ENCODE measurements at places on chromosomes 2 and 18. TPM values are rescaled to one million over a fixed set of nuclear protein-coding genes. Genes with fewer than 3 reads are reported as not detected.

GRCh38 chr18:2510416-2510815 is 60.9 kb downstream of the METTL4 start:
- no peak overlapping the region for H3K27ac ChIP-seq
- no peaks in the 10 kb centered on the region for H3K36me3 ChIP-seq
- DNase-seq = no peak
- no peaks in the 10 kb centered on the region for H3K27me3 ChIP-seq
- no peak overlapping the region for H3K4me3 ChIP-seq
- no peaks in the 10 kb centered on the region for H3K4me1 ChIP-seq

DNA sequence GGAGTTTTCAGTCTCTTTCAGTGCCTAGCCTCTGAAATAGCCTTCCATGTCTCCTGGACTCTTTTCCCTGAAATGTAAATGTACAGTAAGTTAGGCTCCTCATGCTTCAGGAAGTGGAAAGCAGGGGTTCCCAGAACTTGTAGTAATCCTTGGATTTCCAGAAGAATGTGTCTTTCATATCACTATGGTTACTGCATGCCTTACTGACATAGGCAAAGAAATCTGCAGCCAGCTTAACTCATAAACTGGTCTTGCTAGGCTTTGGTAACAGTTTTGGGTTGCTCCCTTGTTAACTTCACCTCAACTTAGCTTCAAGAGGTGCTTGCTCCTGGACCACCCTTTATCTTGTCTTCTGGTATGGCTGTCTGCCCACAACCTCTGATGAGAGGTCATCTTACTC is 686.8 kb upstream of the DDX18 start:
- DNase-seq = no peak
- H3K4me3 ChIP-seq = no peak overlapping the region
- no peaks in the 10 kb centered on the region for H3K4me1 ChIP-seq

GRCh38 chr2:41694536-41695049 is 353.2 kb upstream of the PKDCC start:
- no peak overlapping the region for H3K27ac ChIP-seq
- H3K4me1 ChIP-seq = no peaks in the 10 kb centered on the region
- DNase-seq = no peak
- no peaks in the 10 kb centered on the region for H3K36me3 ChIP-seq
- no peaks in the 10 kb centered on the region for H3K27me3 ChIP-seq

GRCh38 chr2:68723181-68723580 is 11.4 kb upstream of the ARHGAP25 start:
- H3K27ac ChIP-seq = no peak overlapping the region
- H3K27me3 ChIP-seq = no peaks in the 10 kb centered on the region
- no peak overlapping the region for H3K4me3 ChIP-seq

- no peak overlapping the region for H3K4me3 ChIP-seq
- DNase-seq = no peak
- H3K4me1 ChIP-seq = no peaks in the 10 kb centered on the region
- no peaks in the 10 kb centered on the region for H3K36me3 ChIP-seq
- H3K27ac ChIP-seq = no peak overlapping the region
Measured at GRCh38 chr2:80231421-80231820, 73.1 kb downstream of the LRRTM1 start.

- no peak overlapping the region for H3K27ac ChIP-seq
- H3K27me3 ChIP-seq = no peaks in the 10 kb centered on the region
- H3K36me3 ChIP-seq = no peaks in the 10 kb centered on the region
- DNase-seq = no peak
- H3K4me1 ChIP-seq = no peaks in the 10 kb centered on the region
Measured at GRCh38 chr2:11014026-11014425, 102.3 kb downstream of the KCNF1 start.

- no peaks in the 10 kb centered on the region for H3K36me3 ChIP-seq
- H3K27me3 ChIP-seq = no peaks in the 10 kb centered on the region
- H3K27ac ChIP-seq = no peak overlapping the region
Measured at GRCh38 chr18:34862561-34862960, 152.5 kb downstream of the DTNA start.

- H3K4me3 ChIP-seq = peak overlapping the region; percentile 2
- H3K27ac ChIP-seq = no peak overlapping the region
- DNase-seq = no peak
- no peaks in the 10 kb centered on the region for H3K4me1 ChIP-seq
- H3K27me3 ChIP-seq = no peaks in the 10 kb centered on the region
Measured at GRCh38 chr2:138087751-138088593, 123.7 kb downstream of the HNMT start.

DNA sequence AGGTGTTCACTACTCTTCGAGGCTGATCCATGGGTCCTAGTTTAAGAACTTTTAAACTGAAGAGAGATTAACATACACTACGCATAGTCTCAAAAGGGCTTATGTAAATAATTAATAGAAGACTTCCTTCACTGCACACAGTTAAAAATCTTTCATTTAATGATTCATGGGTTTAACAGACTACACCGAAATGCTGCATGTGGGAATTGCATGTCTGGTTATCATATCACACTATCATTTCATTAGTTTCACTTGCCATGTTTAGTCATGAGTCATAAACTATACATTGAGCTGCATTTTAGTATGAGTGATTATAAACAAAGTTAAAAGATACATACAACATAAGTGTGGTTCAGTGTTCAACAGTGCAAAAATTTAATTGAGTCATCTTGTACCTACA is 31.2 kb downstream of the GLS start:
- no peaks in the 10 kb centered on the region for H3K4me1 ChIP-seq
- H3K36me3 ChIP-seq = no peaks in the 10 kb centered on the region
- no peaks in the 10 kb centered on the region for H3K27me3 ChIP-seq

DNA sequence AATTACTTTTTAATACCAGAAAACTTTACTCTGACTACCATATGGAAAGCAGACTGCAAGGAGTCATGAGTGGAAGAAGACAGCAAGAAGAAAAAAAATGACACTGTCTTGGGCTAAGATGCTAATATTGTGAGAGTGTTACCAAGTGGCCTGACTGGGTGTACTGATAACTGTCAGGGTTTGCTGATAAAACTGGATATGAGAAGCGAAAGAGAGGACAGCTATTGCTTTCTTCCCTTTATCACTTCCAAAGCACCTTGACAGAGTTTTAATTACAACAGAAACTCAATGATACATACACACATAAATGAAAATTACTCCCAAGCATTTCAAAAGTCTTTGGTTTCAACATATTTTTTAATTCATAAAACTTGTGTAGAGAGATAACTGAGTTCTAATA is 368.5 kb downstream of the ZEB2 start:
- no peak for DNase-seq
- H3K4me3 ChIP-seq = no peak overlapping the region
- no peaks in the 10 kb centered on the region for H3K27me3 ChIP-seq
- H3K27ac ChIP-seq = no peak overlapping the region
- no peaks in the 10 kb centered on the region for H3K36me3 ChIP-seq

- DNase-seq = no peak
- H3K27me3 ChIP-seq = no peaks in the 10 kb centered on the region
- H3K4me3 ChIP-seq = no peak overlapping the region
- no peaks in the 10 kb centered on the region for H3K36me3 ChIP-seq
- H3K4me1 ChIP-seq = no peaks in the 10 kb centered on the region
Measured at GRCh38 chr2:44679990-44680389, 261.5 kb upstream of the SIX3 start.

GRCh38 chr18:32566960-32567359 is 96.3 kb upstream of the GAREM1 start:
- H3K27ac ChIP-seq = no peak overlapping the region
- H3K4me1 ChIP-seq = no peaks in the 10 kb centered on the region
- no peaks in the 10 kb centered on the region for H3K36me3 ChIP-seq
- H3K27me3 ChIP-seq = no peaks in the 10 kb centered on the region

- no peak for DNase-seq
- H3K27ac ChIP-seq = peak overlapping the region; percentile 96
- H3K36me3 ChIP-seq = no peaks in the 10 kb centered on the region
- H3K4me3 ChIP-seq = peak overlapping the region; percentile 94
- no peaks in the 10 kb centered on the region for H3K27me3 ChIP-seq
Measured at GRCh38 chr2:86193901-86194567, 1.2 kb downstream of the IMMT start.

GRCh38 chr2:18514526-18515461 is 45.7 kb downstream of the RDH14 start:
- H3K27ac ChIP-seq = no peak overlapping the region
- DNase-seq = no peak
- H3K4me3 ChIP-seq = no peak overlapping the region
- no peaks in the 10 kb centered on the region for H3K4me1 ChIP-seq

DNA sequence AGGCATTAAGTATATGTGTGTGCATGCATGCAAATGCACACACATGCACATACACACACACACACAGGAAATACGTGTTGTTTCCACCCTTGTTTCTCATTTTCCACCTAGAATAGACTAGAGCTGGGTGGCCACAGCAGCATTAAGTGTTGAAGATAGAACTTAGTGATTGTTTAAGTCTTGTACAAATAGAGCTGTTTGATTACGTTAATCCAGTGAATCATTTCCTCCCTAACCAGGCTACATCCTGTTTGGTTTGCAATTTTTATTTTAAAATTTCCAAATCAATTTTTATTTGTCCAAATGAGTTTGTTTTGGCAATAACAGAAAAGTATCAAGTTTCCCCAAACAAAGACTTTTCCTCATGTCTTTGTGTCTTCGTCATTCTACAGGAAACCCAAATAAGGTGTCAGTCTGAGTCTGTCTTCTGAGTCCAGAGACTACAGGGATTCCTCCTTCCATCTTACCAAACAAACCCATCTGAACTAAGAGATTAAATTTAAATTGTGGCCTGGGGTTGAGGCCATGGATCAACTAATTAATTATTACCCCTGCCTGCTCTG is 74.6 kb upstream of the GALNT5 start:
- H3K4me3 ChIP-seq = no peak overlapping the region
- no peaks in the 10 kb centered on the region for H3K36me3 ChIP-seq
- H3K27me3 ChIP-seq = no peaks in the 10 kb centered on the region
- peak overlapping the region; percentile 46 for H3K27ac ChIP-seq
- no peak for DNase-seq

- DNase-seq = no peak
- H3K4me1 ChIP-seq = no peaks in the 10 kb centered on the region
- no peak overlapping the region for H3K27ac ChIP-seq
- H3K27me3 ChIP-seq = no peaks in the 10 kb centered on the region
- H3K36me3 ChIP-seq = no peaks in the 10 kb centered on the region
- H3K4me3 ChIP-seq = no peak overlapping the region
Measured at GRCh38 chr2:45096996-45097395, 87.7 kb upstream of the SIX2 start.

GRCh38 chr2:141311430-141311829 is 819.4 kb downstream of the LRP1B start:
- no peak for DNase-seq
- no peaks in the 10 kb centered on the region for H3K4me1 ChIP-seq
- no peaks in the 10 kb centered on the region for H3K36me3 ChIP-seq
- no peak overlapping the region for H3K4me3 ChIP-seq

- no peak overlapping the region for H3K4me3 ChIP-seq
- H3K36me3 ChIP-seq = no peaks in the 10 kb centered on the region
- no peak overlapping the region for H3K27ac ChIP-seq
- no peaks in the 10 kb centered on the region for H3K4me1 ChIP-seq
- no peak for DNase-seq
Measured at GRCh38 chr18:60069145-60069544, 169.3 kb downstream of the PMAIP1 start.

DNA sequence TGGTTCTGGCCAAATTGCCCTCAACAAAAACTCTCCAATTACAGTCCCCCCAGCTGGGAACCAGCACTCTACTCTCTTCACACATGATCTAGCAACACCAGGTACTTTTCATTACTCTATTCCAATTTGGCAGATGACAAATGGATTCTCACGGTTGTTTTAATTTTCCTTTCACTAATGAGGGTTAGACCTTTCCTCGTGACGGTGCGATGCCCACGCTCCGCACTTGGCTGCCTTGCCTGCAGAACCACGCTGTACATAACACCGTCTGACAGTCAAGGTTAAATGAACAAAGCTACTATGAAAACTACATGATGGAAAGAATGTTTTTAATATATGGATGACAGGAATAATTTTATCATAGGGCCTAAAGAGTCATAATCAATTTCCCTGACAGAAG is 141.5 kb downstream of the FBXO15 start:
- H3K4me1 ChIP-seq = no peaks in the 10 kb centered on the region
- no peaks in the 10 kb centered on the region for H3K36me3 ChIP-seq
- H3K4me3 ChIP-seq = no peak overlapping the region
- H3K27me3 ChIP-seq = no peaks in the 10 kb centered on the region

- no peak overlapping the region for H3K4me3 ChIP-seq
- H3K36me3 ChIP-seq = no peaks in the 10 kb centered on the region
- no peaks in the 10 kb centered on the region for H3K4me1 ChIP-seq
- no peaks in the 10 kb centered on the region for H3K27me3 ChIP-seq
- H3K27ac ChIP-seq = no peak overlapping the region
- DNase-seq = no peak
Measured at GRCh38 chr18:43526426-43527145, 249.3 kb upstream of the SYT4 start.

DNA sequence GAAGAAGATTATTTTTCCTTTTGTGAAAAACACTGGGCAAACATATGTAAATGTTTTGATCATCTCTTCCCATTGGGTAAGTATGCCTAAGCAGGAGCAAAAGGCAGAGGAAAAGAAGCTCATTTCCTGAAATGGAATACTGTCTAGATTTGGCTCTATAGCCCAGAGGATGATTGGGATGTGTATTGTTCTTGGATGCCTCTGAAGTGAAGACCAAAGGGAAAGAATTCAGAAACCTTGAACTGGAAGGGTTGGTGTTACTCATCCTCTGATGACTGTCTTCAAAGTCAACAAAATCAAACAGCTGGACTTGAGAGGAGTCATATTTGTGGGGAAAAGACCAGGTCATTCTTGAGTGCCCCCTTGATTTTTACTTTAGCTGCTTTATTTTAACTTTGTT is 112.6 kb upstream of the NT5C1B start:
- no peak overlapping the region for H3K4me3 ChIP-seq
- H3K36me3 ChIP-seq = no peaks in the 10 kb centered on the region
- no peak for DNase-seq
- H3K4me1 ChIP-seq = no peaks in the 10 kb centered on the region

DNA sequence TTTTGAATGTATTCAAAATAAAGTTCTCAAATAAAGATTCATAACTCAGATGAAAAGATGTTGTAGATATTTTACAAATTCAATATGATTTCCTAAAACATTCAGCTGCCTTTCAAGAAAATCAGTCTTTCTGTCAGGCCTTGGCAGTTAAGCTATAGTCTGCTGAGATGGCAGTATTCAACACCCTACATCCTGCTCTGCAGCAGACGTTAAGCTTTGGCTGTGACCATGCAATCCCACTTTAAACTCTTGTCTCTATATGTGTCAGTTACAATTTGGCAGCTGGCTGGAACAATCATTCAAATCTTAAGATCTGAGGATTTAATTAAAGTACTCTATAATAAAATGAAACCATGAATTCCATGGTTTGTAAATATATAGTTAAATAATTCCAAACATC is 567.3 kb upstream of the ZNF804A start:
- H3K27ac ChIP-seq = no peak overlapping the region
- H3K36me3 ChIP-seq = no peaks in the 10 kb centered on the region
- H3K27me3 ChIP-seq = no peaks in the 10 kb centered on the region
- no peak for DNase-seq

GRCh38 chr2:23518481-23519333 is 133.7 kb downstream of the KLHL29 start:
- no peaks in the 10 kb centered on the region for H3K27me3 ChIP-seq
- no peaks in the 10 kb centered on the region for H3K36me3 ChIP-seq

The NABP1 gene
- total RNA-seq = 236 TPM

The GCG gene
- total RNA-seq = 209 TPM

The MYOM1 gene
- 1.8 TPM for total RNA-seq

The CYTIP gene
- total RNA-seq = 21.7 TPM

The RESP18 gene
- total RNA-seq = not detected

The SNORC gene
- 9.7 TPM for total RNA-seq

The GLI2 gene
- 0.94 TPM for total RNA-seq

The CYP27C1 gene
- 0.13 TPM for total RNA-seq

The FEV gene
- 3.2 TPM for total RNA-seq

The ASB18 gene
- not detected for total RNA-seq

The ARHGAP15 gene
- total RNA-seq = 203 TPM

The CD8B gene
- total RNA-seq = 3.8 TPM

The TNFAIP6 gene
- not detected for total RNA-seq

The MAB21L4 gene
- total RNA-seq = 3.7 TPM
